ENCODE measurements at places on chromosomes 1 and 21.

DNA sequence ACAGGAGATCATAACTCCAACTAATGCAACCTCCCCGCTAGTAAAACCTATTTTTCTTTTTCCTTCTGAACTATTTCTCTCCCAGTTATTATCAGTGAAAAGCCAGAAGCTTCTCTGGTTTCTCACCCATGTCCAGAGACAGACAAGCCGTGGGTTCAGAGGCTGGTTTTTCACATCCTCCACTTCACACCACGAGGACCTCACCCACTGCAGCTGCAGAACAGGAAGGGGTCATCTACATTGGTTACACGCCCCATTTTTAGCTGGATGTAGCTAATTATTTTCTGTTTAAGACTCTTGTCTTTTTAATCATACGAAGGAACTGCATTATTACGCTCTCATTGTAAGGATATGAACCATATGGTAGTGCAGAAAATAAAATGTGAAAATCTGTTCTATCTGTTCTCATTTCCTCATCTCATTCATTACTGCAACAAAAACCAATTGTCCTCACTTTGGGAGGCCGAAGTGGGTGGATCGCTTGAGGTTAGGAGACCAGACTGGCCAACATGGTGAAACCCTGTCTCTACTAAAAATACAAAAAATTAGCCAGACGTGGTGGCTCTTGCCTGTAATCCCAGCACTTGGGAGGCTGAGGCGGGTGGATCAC is 39.1 kb upstream of the CLDN14 start:
- DNase-seq = no peak

DNA sequence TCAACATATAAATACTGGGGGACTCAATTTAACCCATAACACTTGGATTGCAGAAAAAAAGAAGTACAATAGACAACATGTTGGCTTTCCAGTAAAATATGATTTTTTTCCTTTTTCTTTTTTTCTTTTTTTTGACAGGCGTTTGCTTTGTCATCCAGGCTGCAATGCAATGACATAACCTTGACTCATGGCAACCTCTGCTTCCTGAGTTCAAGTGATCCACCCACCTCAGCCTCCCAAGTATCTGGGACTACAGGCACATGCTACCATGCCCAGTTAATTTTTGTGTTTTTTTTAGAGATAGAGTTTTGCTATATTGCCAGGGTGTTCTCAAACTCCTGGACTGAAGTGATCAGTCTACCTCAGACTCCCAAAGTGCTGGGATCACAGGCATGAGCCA is 1512.0 kb upstream of the PRMT6 start:
- DNase-seq = no peak

- no peak for DNase-seq
Observed at GRCh38 chr1:89535537-89535936, 10.9 kb downstream of the LRRC8B start.

- no peak for DNase-seq
Observed at GRCh38 chr21:33036430-33037162, 10.9 kb downstream of the OLIG2 start.

DNA sequence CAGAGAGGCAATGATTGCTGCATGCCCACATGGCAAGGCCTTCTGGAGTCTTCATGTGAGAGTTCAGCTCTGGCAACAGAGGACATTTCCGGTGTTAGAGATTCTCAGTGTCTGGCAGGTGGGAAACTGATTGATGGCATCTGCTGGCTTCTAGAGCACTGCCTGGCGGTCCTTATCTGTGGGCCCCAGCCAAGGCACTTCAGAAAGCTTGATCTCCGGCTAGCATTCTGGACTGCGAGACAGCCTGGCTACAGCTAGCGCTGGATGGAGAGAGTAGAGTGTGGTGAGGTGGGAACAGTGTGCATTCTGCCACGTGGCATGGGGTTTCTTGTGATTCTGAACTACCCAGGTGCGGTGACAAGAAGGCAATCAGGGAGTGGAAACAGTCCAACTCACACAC is 9.4 kb downstream of the ZNF678 start:
- no peak for DNase-seq
